ENCODE measurements at places on chromosomes 13 and 19.

DNA sequence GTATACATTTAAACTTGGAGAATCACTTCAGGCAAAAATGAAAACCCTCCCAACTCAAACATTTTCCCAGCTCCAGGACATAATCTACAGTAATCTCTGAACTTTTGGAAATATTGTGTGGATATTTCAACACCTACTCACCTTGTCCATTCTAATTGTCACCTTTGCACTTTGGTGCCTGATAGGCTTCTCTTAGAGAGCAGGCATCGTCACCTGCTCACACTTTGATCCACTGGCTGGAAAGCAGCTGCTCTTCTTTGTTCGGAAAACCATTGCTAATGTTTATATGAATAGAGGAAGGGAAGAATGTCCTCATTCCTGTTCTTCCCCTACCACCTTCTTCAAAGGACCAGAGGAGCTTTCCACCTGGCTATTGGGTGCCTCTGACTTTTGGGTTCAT lies 411.2 kb downstream of the FGF9 start:
- no peak for DNase-seq

DNA sequence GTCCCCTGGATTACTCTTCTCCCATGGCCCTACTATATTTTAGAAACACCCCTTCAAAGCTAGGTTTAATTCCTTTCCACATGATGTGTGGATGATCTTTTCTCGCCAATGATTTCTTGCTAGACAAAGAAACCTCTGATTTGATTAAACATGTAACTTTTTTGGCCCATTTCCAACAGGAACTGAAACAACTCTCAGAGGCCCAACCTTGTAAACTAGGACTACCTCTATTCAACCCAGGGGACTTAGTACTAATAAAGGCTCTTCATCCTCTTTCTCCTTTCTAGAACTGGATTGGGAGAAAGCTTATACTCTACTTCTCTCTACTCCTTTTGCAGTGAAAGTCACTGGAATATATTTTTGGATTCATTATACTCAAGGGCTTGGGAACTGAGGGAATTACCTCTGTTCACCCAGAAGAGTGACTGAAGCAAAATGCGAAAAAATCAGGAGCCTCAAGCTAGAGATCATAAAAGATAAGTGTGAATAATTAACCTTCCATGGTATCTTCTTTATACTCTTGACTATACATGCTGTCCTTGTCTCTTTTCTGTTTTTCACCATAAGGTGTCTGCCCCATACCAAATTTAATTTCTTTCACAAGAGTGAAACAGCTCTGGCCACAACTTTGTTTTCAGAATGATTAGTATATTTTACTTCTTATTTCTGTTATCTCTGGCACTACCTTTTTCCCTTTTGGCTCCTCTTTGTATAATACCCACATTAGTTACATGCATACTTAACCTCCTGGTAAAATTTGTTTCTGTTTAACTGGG lies 977.6 kb downstream of the SLITRK5 start:
- no peak for DNase-seq

DNA sequence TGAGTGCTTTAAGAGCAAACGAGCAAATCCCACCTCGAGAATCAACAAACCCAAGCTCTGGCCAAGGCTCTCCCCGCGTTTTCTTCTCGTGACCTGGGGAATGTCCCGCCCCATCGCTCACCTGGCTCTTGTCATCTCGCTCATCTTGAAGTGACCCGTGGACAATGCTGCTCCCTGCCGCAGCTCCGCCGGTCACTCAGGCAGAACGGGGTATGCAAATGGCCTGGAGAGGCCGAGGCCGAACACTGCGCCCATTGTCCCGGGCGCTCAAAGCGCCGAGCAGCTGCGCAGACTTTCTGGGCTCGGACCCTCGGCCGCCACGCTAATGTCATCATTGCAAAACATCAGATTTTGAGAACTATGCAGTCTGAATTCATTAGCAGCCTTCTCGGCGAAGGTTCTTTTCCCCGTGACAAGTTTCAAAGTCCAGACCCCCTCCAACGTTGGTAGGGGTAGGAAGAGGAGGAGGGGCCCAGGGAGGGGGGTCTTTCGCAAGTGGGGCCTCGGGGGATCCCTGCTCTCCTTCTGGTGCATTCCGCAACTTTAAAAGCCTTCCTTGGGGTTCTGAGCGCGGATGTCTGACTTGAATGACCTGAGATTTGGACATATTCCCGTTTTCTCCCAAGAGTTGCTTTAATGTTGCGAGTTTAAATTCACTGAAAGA lies 39.7 kb downstream of the SOX1 start:
- DNase-seq = no peak

- no peak for DNase-seq
Measured at GRCh38 chr13:39406688-39407087, 196.3 kb downstream of the LHFPL6 start.

GRCh38 chr19:38729653-38730469 lies 14.4 kb downstream of the CAPN12 start:
- DNase-seq = peak; percentile 65

DNA sequence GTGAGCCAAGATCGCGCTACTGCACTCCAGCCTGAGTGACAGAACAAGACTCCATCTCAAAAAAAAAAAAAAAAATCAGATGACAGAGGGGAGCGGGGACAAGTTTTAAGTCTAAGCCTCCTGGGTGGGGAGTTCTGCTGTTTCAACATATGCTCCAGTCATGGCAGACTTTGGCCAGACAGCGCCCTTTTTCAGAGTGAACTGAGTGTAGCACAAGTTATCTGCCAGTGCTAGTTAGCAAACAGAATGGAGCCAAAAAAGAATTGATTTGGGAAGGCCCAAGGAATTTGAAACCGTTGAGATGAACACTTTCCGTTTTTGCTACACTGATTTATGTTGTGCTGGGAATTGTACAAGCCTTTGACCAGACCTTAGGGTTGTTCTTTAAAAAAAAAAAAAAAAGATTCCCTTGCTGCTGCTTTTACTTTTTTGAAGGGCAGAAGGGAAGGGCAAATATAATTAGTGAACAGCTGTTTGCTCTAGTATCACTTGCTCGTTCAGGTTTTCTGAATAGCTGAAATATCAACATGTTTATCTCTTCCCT lies 5.7 kb downstream of the ACTN4 start:
- DNase-seq = no peak

GRCh38 chr19:45171211-45171623 lies 6.8 kb downstream of the TRAPPC6A start:
- DNase-seq = no peak

- DNase-seq = no peak
Measured at GRCh38 chr19:1259876-1260748, 9.0 kb upstream of the CIRBP start.

DNA sequence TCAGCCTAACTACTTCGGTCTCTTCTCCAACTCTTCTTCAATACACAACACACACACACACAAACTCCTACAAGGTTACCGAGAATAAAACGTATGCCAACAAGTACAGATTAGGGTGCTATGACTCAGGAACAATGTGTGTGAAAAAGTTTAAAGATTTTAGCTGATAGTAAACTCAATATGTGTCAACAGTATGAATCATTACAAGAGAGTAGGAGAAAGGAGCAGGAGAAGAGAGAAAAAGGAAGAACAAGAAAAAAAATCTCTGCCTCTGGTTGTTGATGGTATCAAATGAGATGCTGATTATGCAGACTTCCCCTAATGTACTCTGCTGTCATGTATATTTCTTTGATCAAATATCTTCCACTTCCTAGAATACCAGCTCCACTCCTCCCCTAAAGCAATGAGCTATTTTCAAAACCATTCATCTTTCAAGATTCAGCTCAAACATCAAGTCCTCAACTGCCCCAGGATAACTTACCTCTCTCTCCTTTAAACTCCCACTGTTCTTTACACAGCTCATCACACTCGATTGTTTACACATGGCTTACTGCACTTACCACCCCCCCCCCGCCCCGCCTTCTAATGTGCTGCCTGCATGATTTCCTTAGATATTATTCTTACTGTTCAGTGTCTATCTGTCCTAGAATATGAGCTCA lies 95.6 kb downstream of the FAM216B start:
- DNase-seq = no peak

- DNase-seq = no peak
Measured at GRCh38 chr19:35928507-35928906, 7.7 kb upstream of the LRFN3 start.

DNA sequence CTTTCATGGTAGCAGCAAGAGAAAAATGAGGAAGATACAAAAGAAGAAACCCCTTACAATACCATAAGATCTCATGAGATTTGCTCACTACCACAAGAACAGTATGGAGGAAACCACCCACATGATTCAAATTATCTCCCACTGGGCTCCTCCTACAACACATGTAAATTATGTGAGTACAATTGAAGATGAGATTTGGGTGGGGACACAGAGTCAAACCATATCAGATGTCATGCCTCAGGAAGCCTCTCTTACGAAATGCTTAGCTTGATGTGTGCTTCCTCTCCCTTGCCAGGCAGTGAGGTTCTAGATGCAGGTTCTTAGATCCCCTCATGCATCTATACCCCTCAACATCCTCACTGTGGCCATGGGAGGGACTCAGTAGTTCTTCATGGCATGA lies 63.2 kb upstream of the RGCC start:
- DNase-seq = no peak

- no peak for DNase-seq
Measured at GRCh38 chr13:112931028-112931934, 37.7 kb upstream of the MCF2L start.

- DNase-seq = no peak
Measured at GRCh38 chr19:14550201-14550754, 20.9 kb downstream of the TECR start.

GRCh38 chr13:99960663-99961311 lies 10.8 kb downstream of the ZIC5 start:
- no peak for DNase-seq

DNA sequence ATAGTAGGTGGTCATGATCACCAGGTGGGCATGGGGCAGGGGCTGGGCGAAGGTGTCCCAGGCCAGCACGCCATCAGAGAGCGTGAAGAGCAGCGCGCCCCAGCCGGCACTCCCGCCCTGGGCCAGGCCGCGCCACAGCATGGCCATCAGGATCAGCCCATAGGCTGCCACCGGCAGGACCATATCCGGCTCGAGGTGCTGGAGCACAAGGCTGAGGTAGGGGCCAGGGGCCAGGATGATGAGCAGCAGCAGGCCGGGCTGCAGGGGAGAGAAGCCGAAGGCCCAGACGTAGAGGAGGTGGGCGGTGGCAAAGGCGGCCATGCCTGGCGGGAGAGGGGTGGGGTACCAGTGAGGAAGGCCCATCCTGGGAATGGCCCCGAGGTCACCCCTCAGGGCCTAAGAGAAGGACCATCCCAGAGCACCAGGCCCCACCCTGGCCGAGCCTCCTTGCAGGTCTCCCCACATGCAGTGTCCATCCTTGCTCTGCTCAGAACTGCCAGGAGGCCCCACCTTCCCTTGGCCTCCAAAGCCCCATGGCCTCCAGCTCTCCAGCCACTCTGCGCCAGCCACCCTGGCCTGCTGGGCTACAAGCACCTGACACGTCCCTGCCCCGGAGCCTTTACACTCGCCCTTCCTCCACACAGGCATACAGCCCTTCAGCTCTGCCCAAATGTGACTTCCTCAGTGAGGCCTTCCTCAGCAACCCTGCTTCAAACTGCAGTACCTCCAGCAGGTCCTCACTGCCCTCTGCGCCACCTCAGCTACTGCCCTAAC lies 1.1 kb downstream of the TMEM86B start:
- no peak for DNase-seq

DNA sequence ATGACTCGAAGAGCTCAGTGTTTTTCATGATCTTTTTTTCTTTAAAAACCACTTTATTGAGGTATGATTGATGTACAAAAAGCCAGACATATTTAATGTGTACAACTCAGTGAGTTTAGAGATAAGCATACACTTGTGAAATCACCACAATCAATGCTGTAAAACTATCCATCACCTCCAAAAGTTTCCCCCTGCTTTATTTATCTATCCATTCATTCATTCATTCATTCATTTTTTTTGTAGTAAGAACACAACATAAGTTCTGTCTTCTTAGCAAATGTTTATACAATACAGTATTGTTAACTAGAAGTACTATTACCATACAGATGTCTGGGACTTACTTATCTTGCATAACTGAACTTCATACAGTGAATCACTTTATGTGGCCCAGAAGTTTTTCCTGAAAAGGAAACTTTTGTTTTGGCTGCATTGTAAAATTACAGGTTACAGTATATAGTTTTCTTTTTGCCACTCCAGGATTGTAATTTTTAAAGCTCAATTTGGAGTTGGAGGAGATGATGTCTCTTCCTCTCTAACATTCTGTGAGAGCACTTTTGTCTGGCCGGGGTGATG lies 6.7 kb downstream of the RAP2A start:
- DNase-seq = no peak

DNA sequence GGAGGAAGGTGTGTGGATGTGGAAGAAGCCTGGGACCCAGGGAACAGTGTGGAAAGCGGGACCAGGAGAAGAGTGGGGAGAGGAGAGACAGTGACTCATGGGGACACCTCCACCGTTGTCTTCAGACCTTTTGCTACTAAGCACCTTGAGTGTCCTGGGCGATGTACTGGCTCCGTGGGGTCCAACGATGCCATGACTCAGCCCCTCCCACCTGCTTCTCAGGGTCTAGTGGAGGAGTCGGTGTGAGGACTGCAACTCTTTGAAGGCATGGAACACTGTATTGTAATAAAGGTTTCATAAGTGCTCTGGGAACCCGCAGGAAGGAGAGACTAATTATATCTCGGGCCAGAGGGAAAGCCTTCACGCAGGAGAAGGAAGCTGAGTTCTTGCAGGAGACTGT lies 166.9 kb upstream of the KL start:
- DNase-seq = no peak

- DNase-seq = no peak
Measured at GRCh38 chr19:42422092-42422900, 4.9 kb downstream of the LIPE start.

DNA sequence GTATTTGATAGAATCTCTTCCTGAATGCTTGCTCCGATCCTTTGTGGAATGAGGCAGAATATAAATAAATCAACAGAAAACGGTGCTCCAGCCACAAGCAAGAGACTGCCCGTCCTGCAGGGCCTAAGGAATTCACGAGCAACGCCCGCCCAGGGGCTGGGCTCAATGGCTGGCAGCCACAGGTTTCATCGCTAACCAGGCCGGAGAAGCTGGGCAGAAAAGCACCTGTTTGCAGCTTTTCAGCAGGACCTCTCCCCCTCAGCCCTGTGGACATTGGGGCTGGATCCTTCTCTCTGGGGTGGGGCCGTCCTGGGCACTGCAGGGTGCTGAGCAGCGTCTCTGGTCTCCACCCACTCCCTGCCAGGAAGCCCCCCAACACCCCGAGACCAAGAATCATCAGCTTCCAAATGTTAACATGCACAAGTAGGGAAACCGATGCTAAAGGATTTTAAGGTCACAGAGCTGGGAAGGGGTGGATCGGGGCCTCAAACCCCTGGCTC lies 102.5 kb downstream of the GADD45B start:
- DNase-seq = no peak

DNA sequence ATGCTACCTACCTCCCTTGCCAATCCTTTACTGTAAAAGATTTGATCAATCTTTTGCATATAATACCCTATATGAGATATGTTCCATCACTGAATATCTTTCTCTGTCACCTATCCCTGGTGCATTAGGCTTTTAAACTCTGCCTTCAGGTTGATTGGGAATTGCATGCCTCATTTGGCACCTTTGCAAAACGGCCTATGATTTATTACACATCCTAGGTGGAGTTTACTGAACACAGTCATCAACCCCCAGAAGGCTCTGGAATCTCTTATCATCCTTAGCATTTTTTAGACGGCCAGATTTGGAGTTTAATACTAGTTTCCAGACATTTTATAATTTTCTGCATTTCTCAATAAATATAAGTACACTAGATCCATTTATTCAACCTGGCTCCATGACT lies 448.4 kb upstream of the SLC10A2 start:
- DNase-seq = no peak

Data from stimulated activated CD8-positive, alpha-beta memory T cell treated with anti-CD3 and anti-CD28 coated beads, Interleukin-4, amount 100 ng/mL, for 24 hours (primary cell).